ENCODE measurements at places on chromosomes 12 and 14.

DNA sequence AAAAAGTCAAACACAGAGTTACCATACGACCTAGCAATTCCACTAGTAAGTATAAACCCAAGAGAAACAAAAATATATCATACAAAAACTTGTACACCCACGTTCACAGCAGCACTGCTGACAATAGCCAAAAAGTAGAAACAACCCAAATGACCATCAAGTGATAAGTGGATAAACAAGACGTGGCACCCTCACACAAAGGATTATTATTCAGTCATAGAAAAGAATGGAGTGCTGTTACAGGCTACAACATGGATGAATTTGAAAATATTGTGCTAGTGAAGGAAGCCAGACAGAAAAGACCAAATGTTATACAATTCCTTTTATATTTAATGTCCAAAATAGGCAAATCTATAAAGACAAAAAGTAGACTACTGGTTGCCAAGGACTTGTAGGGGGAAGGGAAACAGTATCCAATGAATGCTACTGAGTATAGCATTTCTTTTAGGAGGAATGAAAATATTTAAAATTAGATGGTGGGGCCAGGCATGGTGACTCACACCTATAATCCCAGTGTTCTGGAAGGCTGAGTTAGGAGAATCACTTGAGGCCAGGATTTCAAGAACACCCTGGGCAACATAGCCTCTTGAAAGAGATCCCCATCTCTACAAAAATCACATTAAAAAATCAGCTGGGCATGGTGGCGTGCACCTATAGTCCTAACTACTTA is 41.9 kb downstream of the SPTLC2 start:
- DNase-seq, result no peak

DNA sequence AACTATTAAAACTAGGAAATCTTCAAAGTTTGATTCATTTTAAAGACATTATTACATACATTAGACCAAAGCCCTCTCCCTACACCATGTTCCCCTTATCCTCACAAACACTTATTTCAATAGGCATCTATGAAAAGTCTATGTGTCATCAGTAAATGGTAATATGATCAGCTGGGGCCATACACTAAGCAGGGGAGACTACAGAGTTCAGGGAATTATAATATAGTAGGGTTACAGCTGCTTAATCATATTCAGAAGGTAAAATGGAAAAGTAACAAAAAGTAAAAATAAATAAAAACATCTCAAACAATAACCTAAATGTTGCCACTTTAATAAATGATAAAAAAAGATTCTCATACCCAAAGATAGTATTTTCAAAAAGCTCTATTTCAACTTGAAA is 29.1 kb downstream of the PAWR start:
- no peak for DNase-seq

- DNase-seq, result no peak
Observed at GRCh38 chr14:52446355-52446754, 106.0 kb downstream of the TXNDC16 start.

GRCh38 chr12:102509123-102509626 is 28.8 kb upstream of the IGF1 start:
- no peak for DNase-seq

DNA sequence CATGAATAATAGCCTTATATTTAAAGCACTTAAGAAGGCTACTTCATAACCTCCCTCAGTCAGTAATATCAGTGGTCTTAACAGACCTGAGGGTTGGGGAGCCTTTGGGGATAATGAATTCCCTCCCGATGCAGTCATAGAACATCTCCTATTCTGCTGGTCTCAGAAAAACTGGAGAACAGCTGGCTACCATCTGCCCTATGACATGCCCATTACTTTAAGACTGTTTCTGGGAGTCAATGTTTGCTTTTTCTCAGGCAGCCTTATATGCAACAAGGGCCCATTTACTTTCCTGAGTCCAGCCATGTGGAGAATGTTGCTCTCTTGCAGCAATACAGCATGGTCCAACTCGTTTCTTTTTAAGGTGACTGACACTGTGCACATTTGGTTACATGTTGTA is 161.7 kb upstream of the PARP11 start:
- no peak for DNase-seq

GRCh38 chr14:59510001-59510400 is 25.7 kb downstream of the JKAMP start:
- DNase-seq, result no peak

- no peak for DNase-seq
Observed at GRCh38 chr12:82745807-82746206, 59.1 kb downstream of the TMTC2 start.

DNA sequence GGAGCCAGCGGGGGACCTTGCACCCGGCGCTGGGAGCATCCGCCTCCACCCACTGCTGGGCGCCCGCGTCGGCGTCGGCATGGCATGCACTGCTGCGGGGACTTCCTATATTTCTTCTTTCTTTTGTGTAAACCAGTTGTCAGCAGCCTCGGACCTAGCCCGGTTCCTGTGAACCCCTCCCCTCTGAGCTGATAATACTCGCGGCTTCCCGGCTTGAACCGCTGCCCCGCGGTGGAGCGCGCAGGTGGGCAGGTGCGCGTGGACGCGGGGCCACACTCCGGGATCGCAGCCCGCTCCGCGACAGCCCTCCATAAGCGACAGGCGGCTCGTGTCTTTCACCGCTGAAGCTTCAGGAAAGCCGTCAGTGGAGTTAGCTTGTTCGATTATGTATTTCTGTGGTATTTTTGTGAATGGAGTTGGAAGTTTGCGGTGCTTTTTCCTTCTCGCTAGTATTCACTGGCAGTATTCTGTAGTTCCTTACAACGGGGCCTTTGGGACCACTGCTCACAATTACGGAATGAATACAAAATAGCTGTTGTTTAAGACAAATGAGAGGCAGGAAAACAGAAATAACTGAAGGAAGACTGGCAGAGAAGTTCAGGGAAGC is 870 bp downstream of the BMAL2 start:
- DNase-seq, result no peak

DNA sequence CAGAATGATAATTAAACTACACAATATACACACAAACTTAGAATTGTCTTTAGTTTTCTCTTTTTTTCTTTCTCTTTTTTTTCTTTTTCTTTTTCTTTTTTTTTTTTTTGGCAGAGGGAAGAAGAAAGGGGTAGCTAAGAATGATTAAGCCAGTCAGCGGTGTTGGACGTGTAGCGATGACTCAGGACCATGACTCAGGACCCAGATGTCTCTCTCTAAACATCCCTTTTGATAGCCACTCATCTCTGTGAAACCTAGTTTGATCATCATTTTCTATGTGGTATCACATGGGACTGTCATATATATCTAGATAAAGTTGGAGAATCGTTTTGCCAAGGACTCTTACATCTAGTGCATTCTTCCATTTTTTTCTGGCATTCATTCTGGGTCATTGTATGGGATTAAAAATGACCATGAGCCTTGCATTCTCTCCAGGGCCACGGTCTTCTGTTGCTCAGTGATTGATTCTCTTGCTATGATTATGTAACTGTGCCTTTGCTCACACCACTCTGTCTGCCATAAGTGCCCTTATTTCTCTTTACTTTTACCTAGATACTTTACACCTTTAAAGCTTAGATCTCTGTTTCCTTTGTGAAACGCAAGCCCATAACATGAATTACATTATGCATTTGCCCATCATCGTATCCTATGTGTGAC is 26.6 kb upstream of the NRXN3 start:
- no peak for DNase-seq

- DNase-seq, result no peak
Observed at GRCh38 chr12:105077435-105077834, 6.8 kb downstream of the ALDH1L2 start.

DNA sequence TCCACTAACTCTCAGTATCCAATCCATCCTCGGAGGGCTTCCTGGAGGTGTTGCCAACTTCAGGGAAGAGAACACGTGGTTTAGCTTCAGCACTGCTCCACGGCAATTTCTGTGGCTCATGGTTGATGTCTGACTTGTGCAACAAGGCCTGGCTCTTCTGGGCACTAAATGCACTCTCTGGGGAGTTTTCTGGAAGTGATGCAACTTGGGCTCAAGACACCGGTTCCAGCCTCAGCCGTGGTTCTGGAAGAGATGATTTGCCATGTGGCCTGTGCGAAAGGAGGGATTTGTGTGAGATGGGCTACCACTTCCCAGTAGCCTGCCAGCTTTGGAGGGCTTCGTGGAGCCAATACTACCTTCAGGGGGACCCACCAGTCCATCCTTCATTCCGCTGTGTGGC is 118.6 kb upstream of the RTL1 start:
- DNase-seq, result no peak

DNA sequence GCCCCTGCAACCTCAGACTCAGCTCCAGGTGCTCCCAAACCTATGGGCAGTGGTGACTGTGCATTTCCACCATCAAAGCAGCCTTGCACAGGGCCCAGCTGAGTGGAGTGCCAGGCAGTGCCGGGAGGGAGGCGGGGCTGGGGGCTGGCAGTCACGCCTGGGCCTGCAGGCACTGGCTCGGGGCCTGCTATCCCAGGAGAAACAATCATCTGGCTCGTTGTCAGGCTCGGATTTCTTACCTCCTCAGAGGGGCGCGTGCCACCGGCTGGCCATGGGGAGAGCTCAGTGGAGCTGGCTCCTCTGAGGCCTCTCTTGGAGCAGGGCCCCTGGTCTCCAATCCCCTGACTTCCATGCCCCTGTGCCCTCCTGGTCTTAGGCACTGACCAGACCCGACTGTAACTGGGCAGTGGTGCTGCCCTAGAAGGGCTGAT is 20.2 kb upstream of the PPP1R13B start:
- DNase-seq, result no peak

DNA sequence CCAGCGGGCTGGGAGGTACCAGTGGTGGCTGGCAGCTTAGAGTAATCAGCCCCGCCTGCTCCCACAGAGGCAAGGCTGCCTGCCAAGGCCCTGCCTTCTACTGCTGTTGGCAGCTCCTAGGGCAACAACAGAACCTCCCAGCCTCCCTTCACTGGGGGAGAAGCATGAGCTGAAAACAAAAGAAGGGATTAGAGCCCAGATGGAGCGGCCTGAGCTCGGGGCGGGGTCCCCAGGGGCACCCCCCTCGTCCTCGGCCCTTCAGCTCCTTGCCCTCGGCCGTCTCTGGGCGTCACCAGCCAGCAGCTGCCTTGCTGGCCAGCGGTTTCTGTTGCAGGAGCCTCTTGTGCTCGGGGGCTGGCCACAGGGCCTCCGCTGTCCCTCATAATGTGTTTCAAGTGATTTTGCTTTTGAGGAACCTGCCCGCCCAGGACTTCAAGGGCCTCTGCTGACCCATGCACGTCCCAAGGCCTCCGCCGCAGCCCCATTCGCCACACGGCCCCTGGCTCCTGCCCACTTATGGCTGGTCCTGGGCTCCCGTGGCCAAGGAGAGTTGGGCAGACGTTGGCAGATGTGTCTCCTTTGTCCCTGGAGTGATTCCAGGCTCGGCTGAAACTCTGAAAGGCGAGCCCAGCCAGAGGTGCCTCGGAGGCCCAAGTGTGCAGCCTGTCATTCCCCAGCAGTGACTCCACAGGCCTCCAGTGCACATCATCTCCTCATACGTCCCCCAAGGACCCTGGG is 49.7 kb downstream of the PSMA6 start:
- DNase-seq, result peak; percentile 78

GRCh38 chr14:99576304-99576703 is 27.7 kb downstream of the CCDC85C start:
- DNase-seq, result no peak

- no peak for DNase-seq
Observed at GRCh38 chr14:80491131-80491530, 279.8 kb upstream of the DIO2 start.

DNA sequence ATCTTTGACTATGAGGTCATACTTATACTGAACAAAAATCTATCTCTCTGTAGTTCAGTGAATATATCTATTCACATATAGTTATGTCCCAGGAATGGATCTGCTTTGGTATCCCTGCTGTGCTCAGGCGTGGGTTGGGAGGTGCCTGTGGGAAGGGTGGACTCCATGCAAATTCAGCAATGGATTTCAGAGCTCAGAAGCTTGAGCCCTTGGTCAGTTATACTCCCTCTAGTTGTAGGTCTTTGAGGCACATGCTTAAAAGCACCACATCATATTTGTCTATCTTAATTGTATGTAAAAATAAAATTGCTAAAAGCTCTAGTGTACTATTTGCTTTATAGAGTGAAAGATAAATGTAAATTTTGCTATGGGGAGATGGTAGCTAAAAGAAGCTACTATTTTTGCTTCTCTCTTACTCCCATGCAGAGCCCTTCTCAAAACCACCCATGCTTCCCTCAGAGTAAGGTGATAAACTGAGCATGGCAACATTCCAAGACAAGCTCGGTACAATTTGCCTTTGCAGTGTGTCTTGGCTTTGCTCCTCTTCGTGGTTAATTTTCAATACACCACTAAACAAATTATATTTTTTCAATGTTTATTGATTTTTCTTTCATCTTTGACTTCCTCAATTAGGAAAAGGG is 54.9 kb downstream of the SLC16A7 start:
- no peak for DNase-seq

GRCh38 chr14:98622208-98623051 is 649.6 kb downstream of the BCL11B start:
- DNase-seq, result no peak

GRCh38 chr14:50027816-50028215 is 88.6 kb downstream of the VCPKMT start:
- no peak for DNase-seq

GRCh38 chr14:79011091-79011919 is 841.1 kb downstream of the NRXN3 start:
- no peak for DNase-seq

Data from CD4-positive, CD25-positive, alpha-beta regulatory T cell (primary cell).